Gastroesophageal sphincter (tissue), 4 donors: ENCODE measurements at places on chromosomes 13 and 19.

GRCh38 chr19:12687496-12688196 lies at the start of gene GNG14:
Gene GNG14, plus strand, starts transcription at chr19:12687998. Its CDS starts 51 bp downstream, at chr19:12688049.
- ATAC-seq = no peak

- no peak for ATAC-seq
Measured at GRCh38 chr19:32837531-32837930, 32.0 kb downstream of the SLC7A9 start.

GRCh38 chr19:19445911-19446361 lies 40.5 kb downstream of the GATAD2A start:
- ATAC-seq = no peak

- ATAC-seq = peak; percentile 58
Measured at GRCh38 chr13:39362652-39363381, 240.2 kb downstream of the LHFPL6 start.

DNA sequence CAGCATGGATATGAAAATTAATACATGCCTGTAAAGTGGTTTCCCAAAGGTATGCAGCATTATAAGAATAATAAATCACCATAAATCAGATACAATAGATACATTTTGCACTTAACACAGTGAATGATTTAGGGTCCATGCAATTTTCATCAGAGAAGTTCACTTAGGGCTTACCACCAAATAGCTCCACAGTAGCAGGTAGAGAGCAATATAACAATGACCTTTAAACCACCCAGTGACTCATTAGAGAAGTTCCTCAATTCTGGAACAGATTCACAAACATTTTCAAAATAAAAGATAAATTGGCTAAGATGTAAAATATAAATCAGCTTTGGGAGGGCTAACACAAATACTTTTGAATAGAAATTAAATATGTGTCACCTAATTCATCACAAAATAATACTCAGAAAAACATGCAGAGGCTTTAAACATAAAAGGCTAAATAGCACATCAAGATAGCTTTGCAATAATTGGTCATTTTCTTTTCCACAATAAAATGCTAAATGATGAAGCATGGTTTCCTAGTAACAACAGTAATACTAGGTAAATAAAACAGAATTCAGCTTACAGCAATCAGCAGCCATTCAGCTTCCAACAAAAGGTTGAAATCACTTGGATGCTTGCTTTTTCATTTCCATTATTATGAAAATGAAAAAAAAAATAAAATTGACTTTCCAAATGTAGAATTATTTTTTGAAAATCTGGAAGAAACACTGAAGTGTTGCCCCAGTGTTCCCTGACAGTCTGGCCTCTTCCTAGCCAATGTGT lies 84.3 kb upstream of the NBEA start:
- no peak for ATAC-seq

- ATAC-seq = no peak
Measured at GRCh38 chr13:54676526-54677113, 1648.0 kb downstream of the OLFM4 start.

- ATAC-seq = no peak
Measured at GRCh38 chr19:15532779-15533521, 24.6 kb downstream of the CYP4F22 start.
